Vagina (tissue), 2 donors: ENCODE measurements at places on chromosomes 12 and 14. TPM values are rescaled to one million over a fixed set of nuclear protein-coding genes. Genes with fewer than 3 reads are reported as not detected.

The TPH2 gene
- total RNA-seq = not detected

The SERPINA3 gene
- 328 TPM for total RNA-seq

The OR4E1 gene
- not detected for total RNA-seq

The RASAL1 gene
- 11.0 TPM for total RNA-seq

The MDM1 gene
- total RNA-seq = 30.0 TPM

- no peaks in the 10 kb centered on the region for H3K36me3 ChIP-seq
- no peak for DNase-seq
- H3K27ac ChIP-seq = no peak overlapping the region
- no peak overlapping the region for H3K4me3 ChIP-seq
- H3K27me3 ChIP-seq = no peaks in the 10 kb centered on the region
These were observed 3.8 kb downstream of the OSBPL8 start for GRCh38 chr12:76555797-76556196.

DNA sequence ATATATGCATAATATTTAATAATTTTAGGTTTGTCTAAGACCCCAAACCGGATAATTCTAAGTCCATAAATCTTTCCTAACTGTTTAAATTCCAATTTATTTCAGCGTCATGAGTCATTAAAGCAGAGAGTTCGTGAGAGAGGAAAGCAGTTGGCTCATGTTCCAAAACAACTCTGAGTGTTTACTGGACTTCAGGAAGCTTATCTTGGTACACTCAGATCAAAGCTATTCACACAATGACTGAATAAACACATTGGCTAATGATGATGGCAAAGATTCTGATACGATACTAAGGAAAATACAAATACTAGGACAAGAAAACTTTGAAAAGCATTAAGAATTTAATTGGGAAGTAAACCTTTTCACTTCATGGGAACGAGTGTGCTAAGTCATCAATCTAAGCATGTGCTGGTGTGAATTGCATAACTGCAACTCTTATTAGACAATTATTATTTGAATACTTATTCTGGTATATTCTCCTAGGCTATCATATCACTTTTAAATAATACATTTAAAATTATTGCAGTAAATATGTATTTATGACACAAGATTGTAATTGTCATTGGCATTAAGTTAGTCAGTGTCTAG lies 34.8 kb upstream of the CLEC14A start:
- H3K4me3 ChIP-seq = no peak overlapping the region
- H3K27ac ChIP-seq = no peak overlapping the region
- no peaks in the 10 kb centered on the region for H3K36me3 ChIP-seq
- H3K4me1 ChIP-seq = no peaks in the 10 kb centered on the region
- DNase-seq = no peak
- no peaks in the 10 kb centered on the region for H3K27me3 ChIP-seq

- H3K4me3 ChIP-seq = no peak overlapping the region
- no peak for DNase-seq
- no peaks in the 10 kb centered on the region for H3K4me1 ChIP-seq
- H3K27ac ChIP-seq = no peak overlapping the region
These were observed 506.8 kb upstream of the FBXO33 start for GRCh38 chr14:39939023-39939422.

DNA sequence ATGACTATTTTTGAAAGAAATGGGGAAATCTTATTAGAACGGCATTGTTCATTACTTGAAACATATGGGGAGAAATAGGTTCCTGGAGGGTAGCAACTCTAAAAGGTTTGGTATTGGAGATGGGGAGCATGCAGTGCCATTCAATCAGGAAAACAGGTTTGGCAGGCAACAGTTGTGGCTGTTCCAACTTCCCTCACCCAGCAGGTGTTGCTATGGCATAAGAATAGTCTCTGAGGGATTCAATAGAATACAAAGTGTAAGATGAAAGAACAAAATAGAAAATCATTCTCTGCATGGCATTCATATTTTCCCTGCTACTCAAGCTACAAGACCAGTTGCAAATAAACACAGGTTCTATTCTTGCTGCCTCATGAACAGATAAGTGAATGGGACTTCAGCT lies 393.3 kb upstream of the RPL10L start:
- DNase-seq = no peak
- H3K27ac ChIP-seq = no peak overlapping the region
- H3K4me1 ChIP-seq = no peaks in the 10 kb centered on the region
- no peak overlapping the region for H3K4me3 ChIP-seq
- H3K36me3 ChIP-seq = no peaks in the 10 kb centered on the region
